ENCODE measurements at places on chromosomes 2 and 18. TPM values are rescaled to one million over a fixed set of nuclear protein-coding genes. Genes with fewer than 3 reads are reported as not detected.

- H3K27me3 ChIP-seq = no peaks in the 10 kb centered on the region
- no peak overlapping the region for H3K27ac ChIP-seq
- DNase-seq = peak; percentile 44
- no peak overlapping the region for H3K4me3 ChIP-seq
Measured at GRCh38 chr2:34012715-34013302, 413.7 kb upstream of the FAM98A start.

- no peak overlapping the region for H3K27ac ChIP-seq
- H3K36me3 ChIP-seq = no peaks in the 10 kb centered on the region
- H3K4me3 ChIP-seq = no peak overlapping the region
- H3K4me1 ChIP-seq = no peaks in the 10 kb centered on the region
- no peak for DNase-seq
- no peaks in the 10 kb centered on the region for H3K27me3 ChIP-seq
Measured at GRCh38 chr2:232103140-232103737, 141.7 kb downstream of the DIS3L2 start.

Gene KCNIP3
- 2.2 TPM for total RNA-seq

DNA sequence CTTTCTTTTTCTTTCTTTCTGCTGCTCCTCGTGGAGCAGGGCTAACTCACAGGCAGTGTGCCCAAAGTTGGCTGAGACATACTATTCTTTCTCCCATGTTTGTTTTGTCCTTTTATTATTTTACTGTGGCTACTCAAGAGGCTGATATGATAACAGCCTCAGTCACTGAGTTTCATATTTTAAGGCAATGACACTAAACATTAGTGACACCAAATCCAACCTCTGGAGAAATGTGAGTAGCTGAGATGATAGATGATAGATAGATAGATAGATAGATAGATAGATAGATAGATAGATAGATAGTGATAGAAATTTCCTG is 45.8 kb upstream of the GLS start:
- peak overlapping the region; percentile 12 for H3K27ac ChIP-seq
- H3K27me3 ChIP-seq = no peaks in the 10 kb centered on the region
- peaks cover 9% of the 10 kb centered on the region for H3K4me1 ChIP-seq
- no peaks in the 10 kb centered on the region for H3K36me3 ChIP-seq

DNA sequence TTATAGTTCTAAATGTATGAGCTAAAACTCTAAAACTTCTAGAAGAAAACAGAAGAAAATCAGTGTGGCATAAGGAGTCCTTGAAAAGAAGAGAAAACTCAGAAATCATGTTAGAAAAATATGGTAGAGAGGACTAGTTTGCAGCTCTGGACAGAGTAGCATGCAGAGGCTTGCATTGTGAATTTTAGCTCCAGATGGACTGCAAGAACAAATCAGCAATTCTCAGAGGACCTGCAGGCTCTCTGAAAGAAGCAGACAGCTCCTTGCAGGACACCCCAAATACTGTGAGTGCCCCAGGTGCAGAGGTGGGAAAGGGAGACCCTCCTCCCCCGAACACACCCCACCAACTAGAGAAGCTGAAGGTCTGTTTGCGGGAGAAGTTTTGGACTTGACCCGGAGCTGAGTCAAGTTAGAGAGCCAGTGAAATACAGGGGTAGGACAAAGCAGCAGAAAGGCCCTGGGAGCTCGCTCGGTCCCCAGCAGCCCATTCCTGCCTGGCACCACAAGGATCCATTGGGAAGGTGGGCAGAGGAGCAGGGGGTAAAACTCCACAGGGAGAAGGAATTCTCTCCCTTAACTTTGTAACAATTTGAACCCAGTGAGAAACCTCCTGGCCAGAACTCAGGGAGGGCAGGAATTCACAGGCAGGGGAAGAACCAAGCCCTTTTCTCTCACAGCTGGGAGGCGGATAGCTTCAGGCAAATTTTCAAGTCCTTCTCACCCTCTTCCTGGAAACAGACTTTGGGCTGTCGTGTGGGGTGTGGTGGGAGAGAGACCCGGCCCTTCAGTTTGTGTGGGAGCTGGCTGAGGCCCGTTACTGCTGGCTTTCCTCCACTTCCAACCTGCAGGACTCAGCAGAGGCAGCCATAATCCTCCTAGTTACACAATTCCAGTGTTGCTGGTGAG is 216.2 kb upstream of the SLC35G4 start:
- no peak overlapping the region for H3K27ac ChIP-seq
- no peak overlapping the region for H3K4me3 ChIP-seq
- H3K4me1 ChIP-seq = no peaks in the 10 kb centered on the region
- DNase-seq = no peak
- H3K36me3 ChIP-seq = no peaks in the 10 kb centered on the region
- H3K27me3 ChIP-seq = no peaks in the 10 kb centered on the region

GRCh38 chr2:161044921-161045320 is 115.3 kb upstream of the TANK start:
- H3K27me3 ChIP-seq = no peaks in the 10 kb centered on the region
- H3K4me3 ChIP-seq = no peak overlapping the region
- H3K36me3 ChIP-seq = no peaks in the 10 kb centered on the region
- no peaks in the 10 kb centered on the region for H3K4me1 ChIP-seq

- no peaks in the 10 kb centered on the region for H3K27me3 ChIP-seq
- H3K4me1 ChIP-seq = peaks cover 2% of the 10 kb centered on the region
- no peak overlapping the region for H3K4me3 ChIP-seq
- H3K27ac ChIP-seq = no peak overlapping the region
- DNase-seq = no peak
Measured at GRCh38 chr18:58386780-58387179, 242.1 kb downstream of the ALPK2 start.

Gene FAM161A
- 0.96 TPM for total RNA-seq

DNA sequence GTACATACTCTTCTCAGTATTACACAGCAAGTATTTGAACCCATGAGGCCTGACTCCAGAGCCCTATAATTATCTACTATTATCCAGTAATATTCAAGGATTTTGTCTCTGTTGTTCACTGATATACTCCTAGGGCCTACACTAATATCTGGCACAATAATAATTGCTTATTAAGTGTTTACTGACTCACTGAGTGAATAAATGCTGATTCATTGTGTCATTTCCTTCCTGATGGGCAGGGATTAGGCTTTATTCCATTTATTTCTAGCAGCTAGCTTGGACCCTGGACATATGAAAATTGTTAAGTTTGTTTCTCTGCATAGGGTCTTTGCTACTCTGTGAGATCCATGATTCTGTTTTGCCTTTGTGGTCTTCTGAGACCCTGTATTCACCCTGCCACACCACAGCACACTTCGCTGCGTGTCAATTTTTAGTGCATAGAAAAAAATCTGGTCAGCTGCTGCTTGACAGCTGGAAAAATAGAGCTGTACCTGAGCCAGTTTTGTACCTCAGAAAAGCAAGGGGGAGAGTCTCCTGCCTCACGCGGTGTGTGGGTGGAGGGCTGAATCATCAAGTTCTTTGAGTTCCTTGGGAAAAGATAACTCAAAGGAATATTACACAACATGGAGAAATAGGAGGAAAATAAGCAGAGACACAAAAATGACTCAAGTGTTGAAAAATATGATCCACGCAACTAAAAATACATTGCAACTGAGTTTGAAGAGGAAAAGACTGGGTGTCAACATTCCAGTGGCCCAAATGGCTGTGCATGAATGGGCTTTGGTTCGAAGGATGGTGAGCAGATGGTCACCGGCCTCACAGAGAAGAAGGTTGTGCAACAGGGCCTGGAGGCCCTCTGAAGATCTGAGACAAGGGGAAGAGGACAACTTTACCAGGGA is 18.9 kb upstream of the DPP4 start:
- no peak for DNase-seq
- H3K4me1 ChIP-seq = peaks cover 24% of the 10 kb centered on the region
- H3K4me3 ChIP-seq = no peak overlapping the region
- H3K27me3 ChIP-seq = no peaks in the 10 kb centered on the region
- H3K36me3 ChIP-seq = no peaks in the 10 kb centered on the region
- H3K27ac ChIP-seq = no peak overlapping the region

DNA sequence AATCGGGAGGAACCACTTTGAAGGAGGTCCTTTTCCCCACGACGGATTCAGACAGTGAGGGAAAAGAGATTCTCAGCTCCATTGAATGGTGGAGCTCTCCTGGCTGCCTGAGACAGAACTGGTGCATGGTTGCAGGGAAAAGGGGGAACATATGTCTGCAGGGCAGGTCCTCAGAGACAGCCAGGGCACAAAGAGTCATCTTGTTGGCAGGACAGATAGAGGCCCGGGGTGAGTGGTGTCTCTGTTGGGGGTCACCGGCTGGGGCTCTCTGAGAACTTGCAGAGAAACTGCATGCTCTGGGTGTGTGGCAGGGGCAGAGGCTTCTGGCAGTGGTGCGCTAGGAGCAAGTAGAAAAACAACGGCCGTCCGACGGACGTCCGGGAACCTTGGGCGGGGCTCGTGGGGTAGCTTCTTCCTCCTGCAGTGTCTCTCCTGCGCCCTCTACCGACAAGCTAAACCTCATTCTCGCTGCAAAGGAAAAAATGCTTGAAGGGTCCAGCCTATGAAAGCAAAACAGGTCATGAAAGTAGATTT is 94.3 kb downstream of the CDCA7 start:
- no peak overlapping the region for H3K27ac ChIP-seq
- H3K4me1 ChIP-seq = no peaks in the 10 kb centered on the region
- H3K27me3 ChIP-seq = no peaks in the 10 kb centered on the region
- H3K4me3 ChIP-seq = peak overlapping the region; percentile 41

Gene ASAP2
- 33.2 TPM for total RNA-seq

Gene ALPP
- not detected for total RNA-seq

Gene LRRTM1
- 0.68 TPM for total RNA-seq

DNA sequence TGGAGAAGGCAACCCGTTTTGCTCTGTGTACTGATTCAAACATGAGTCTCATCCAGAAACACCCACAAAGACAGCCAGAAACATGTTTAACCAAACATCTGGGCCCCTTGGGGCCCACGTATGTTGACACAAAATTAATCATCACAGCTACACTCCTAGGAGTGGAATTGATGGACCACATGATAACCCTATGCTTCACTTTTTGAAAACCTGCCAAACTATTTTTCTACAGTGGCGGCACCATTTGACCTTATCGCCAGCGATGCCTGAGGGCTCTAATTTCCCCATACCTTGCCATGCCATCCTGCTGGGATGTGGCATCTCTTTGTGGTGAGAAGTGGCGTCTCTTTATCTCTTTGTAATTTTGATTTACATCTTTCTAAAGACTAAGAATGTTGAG is 38.5 kb downstream of the PSMG2 start:
- H3K4me3 ChIP-seq = no peak overlapping the region
- H3K27ac ChIP-seq = no peak overlapping the region
- H3K4me1 ChIP-seq = no peaks in the 10 kb centered on the region

GRCh38 chr2:195574312-195574711 is 82.7 kb upstream of the SLC39A10 start:
- no peaks in the 10 kb centered on the region for H3K36me3 ChIP-seq
- H3K27ac ChIP-seq = no peak overlapping the region
- H3K4me1 ChIP-seq = peaks cover 10% of the 10 kb centered on the region
- DNase-seq = no peak
- H3K27me3 ChIP-seq = no peaks in the 10 kb centered on the region

Gene COBLL1
- total RNA-seq = 27.0 TPM

Gene APCDD1
- total RNA-seq = 10.8 TPM

DNA sequence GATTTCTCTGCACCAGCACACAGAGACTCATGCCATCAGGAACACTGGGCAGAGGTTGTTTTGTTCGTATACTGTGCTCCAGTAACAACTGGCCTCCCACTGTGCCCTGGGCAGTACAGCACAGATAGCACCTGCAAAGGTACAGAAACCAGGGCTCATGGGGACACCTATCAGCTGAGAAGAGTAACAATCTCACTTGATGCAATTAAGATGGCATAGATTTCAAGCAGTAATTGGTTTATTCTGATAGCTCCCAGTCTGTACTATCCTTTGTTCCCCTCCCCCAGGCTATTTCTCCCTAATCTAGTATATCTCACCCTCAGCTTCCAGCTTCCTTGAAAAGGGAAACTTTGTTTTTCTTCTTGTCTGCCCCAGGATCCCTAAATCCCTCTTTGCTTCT is 343.9 kb upstream of the MMADHC start:
- H3K4me3 ChIP-seq = no peak overlapping the region
- H3K27ac ChIP-seq = no peak overlapping the region
- DNase-seq = no peak
- H3K4me1 ChIP-seq = no peaks in the 10 kb centered on the region
- no peaks in the 10 kb centered on the region for H3K27me3 ChIP-seq
- no peaks in the 10 kb centered on the region for H3K36me3 ChIP-seq

Gene CACNB4
- 0.20 TPM for total RNA-seq

DNA sequence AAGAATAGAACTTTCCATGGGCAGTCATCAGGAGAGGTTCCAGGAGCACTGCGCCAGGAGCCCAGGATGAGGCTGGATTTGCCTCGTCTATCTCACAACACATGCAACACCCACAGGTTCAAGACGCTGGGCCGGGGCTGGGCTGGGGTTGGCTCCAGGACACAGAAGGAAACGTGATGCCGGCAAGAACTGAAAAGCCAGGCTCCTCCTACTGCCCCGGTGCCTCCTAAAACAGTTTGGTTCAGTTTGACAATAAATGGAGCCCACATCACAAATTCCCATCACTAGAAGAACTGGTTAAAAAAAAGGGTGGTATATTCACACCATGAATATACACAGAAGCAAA is 75.9 kb downstream of the INHBB start:
- no peaks in the 10 kb centered on the region for H3K36me3 ChIP-seq
- no peaks in the 10 kb centered on the region for H3K4me1 ChIP-seq
- H3K27me3 ChIP-seq = no peaks in the 10 kb centered on the region
- no peak for DNase-seq

Gene GPBAR1
- not detected for total RNA-seq

DNA sequence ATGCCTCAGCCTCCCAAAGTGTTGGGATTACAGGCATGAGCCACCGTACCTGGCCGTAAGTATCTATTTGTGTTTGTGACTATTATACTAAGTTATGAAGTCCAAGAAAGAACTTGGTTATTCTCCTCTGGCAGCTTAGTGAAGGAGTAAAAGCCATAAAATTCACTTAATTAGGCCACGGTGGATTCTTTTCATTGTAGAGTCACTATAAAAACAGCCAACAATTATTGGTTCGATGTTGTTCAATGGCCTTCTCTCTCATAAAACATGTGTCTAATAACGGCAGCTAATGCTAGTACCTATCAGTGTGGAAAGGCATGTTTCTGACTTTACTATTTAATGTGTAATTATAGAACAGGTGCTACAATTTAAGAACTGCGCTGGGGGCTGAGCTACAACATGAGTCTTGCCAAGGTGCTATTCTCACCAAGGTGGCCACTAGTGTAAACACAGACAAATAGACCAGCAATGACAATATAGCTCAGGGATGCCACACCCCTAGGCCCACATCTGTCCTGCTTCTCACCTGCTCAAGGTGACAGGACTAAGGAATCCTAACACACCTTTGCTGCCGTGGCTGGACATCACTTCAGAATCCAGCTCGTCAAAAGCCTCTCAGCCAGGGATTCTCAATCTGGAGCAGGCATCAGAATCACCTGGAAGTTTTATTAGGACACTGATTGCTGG is 17.2 kb downstream of the ATP8B1 start:
- peaks cover 82% of the 10 kb centered on the region for H3K4me1 ChIP-seq
- H3K4me3 ChIP-seq = no peak overlapping the region
- peak; percentile 56 for DNase-seq

Gene C2orf74
- not detected for total RNA-seq

DNA sequence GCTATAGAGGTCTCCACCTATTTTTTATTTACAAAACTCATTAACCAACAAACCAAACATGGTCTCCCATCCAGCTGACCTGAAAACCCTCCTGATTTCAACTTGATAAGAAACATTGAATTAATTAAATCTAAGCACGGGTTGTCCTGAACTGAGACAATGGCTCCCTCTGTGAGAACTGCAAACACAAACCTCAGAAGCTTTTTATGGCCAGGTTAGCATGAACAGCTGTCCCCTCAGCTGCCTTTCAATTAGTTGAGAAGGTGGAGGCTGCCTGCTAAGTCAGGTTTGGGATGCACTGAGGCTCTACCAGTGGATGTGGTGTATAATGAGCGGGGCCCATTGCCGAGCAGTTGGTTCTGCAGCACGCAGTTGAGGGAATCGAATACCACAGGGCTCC is 258.5 kb upstream of the DDX18 start:
- H3K36me3 ChIP-seq = no peaks in the 10 kb centered on the region
- no peak overlapping the region for H3K4me3 ChIP-seq
- H3K4me1 ChIP-seq = no peaks in the 10 kb centered on the region
- no peak overlapping the region for H3K27ac ChIP-seq
- no peak for DNase-seq
